ENCODE measurements at places on chromosomes 2 and 18. TPM values are rescaled to one million over a fixed set of nuclear protein-coding genes. Genes with fewer than 3 reads are reported as not detected.

DNA sequence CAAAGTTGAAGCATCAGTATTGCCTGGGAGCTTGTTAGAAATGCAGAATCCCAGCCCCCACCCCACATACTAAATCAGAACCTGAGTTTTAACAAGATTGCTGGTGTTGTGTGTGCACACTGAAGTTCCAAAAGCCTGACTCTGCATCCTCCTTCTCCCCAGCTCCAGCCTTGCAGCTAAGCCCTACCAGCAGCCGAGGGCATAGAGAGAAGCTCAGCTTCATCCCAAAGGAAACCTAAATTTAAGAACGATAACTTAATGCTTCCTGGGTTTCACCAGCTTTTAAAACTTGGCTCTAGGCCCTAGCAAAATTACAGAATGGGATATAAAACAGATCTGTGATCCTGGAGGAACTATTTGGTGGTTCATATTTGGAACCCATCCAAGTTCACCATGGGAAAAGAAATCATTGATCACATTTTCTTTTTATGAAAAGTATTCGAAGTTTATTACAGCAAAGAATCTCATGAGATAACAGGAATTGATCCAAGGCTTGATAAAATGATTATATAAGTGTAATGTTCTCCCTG, 11.1 kb downstream of the SMYD1 start:
- H3K27ac ChIP-seq: no peak overlapping the region
- DNase-seq: no peak
- no peaks in the 10 kb centered on the region for H3K36me3 ChIP-seq
- no peaks in the 10 kb centered on the region for H3K4me1 ChIP-seq
- no peaks in the 10 kb centered on the region for H3K27me3 ChIP-seq

GRCh38 chr2:101469863-101470262, 5.0 kb downstream of the RFX8 start:
- H3K27ac ChIP-seq: no peak overlapping the region
- H3K4me1 ChIP-seq: peaks cover 1% of the 10 kb centered on the region
- H3K27me3 ChIP-seq: peaks cover 10% of the 10 kb centered on the region
- no peaks in the 10 kb centered on the region for H3K36me3 ChIP-seq

DNA sequence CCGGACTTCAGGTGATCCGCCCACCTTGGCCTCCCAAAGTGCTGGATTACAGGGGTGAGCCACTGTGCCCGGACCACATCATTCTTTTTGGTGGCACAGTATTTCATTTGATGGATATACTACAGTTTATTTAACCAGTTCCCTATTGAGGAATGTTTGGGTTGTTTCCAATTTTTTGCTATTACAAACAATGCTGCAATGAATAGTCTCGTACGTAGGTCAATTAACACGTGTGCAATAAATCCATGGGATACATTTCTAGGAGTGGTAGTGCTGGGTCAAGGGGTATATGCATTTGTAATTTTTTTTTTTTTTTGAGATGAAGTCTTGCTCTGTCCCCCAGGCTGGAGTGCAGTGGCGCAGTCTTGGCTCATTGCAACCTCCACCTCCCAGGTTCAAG, 28.4 kb upstream of the XPO1 start:
- DNase-seq: no peak
- H3K27ac ChIP-seq: no peak overlapping the region
- H3K36me3 ChIP-seq: no peaks in the 10 kb centered on the region
- H3K4me3 ChIP-seq: no peak overlapping the region
- H3K27me3 ChIP-seq: no peaks in the 10 kb centered on the region
- no peaks in the 10 kb centered on the region for H3K4me1 ChIP-seq

DNA sequence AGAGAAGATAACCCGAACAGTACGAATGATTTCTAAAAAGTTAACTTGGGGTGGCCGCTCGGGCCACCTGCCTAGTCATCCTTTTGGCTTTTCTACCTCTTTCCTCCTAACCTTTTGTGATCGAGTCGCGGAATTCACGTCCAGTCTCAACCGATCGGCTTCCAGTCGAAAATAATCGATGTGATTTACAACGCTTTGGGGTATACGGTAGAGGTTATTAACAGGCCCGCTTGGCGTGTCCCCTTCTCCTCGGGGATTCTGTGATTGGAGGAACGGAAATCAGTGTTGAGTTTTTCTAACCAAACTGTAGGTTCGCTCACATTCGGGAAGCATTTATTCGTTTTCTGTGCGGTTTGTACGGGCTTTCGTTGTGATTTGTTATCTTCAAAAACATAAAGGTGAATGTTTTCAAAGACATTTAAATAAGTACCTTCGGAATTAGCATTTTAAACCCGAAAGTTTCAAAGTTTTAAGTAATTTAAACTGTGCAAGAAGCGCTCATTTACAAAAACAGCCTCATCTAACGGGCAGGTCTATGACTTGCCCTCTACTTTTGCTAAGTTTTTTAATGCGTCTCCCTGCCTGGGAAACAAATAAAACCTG, 588 bp upstream of the FOXI3 start:
- H3K4me1 ChIP-seq: no peaks in the 10 kb centered on the region
- peaks cover 89% of the 10 kb centered on the region for H3K27me3 ChIP-seq
- no peak overlapping the region for H3K27ac ChIP-seq
- no peaks in the 10 kb centered on the region for H3K36me3 ChIP-seq
- H3K4me3 ChIP-seq: no peak overlapping the region

The ALPG gene
- total RNA-seq: 0.49 TPM

DNA sequence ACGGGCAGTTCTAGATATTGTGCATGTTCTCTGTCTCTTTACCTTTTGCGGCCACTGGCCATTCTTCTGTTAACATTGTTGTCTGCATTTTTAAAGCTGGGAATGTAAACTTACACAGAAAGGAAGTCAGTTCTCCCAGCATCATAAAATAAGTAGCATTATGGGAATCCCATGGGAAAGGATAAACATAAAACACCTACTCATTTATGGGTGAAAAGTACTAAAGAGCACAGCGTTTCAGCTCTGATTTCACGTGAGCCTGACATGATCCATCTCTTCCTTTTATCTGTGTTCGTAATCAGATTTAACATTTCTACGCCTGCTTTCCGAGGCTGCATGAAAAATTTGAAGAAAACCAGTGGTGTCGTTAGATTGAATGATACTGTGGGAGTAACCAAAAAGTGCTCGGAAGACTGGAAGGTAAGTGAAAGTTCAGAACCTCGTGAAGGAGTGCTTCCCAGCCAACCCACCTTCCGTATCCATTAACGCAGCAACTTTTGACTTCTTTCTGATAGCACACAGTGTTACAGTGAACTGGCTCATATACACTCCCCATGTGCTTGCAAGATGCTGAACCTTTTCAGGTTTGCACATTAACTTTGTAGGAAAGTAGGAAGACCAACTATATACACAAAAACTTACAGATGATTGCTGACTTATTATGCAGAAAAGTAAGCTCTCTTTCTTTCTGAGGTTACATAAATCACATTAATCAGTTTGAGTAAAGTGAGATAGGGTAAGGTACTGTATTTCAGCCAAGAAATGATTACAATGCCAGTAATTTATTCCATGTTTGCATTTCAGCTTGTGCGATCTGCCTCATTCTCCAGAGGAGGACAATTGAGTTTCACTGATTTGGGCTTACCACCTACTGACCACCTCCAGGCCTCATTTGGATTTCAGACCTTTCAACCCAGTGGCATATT, 86.5 kb upstream of the TTC39C start:
- no peaks in the 10 kb centered on the region for H3K4me1 ChIP-seq
- no peak for DNase-seq
- no peaks in the 10 kb centered on the region for H3K27me3 ChIP-seq
- H3K36me3 ChIP-seq: peaks cover 4% of the 10 kb centered on the region

The DUSP2 gene
- 4.4 TPM for total RNA-seq

GRCh38 chr2:42360493-42360889, 526 bp downstream of the COX7A2L start:
- DNase-seq: no peak
- peak overlapping the region; percentile 94 for H3K4me3 ChIP-seq
- H3K27me3 ChIP-seq: no peaks in the 10 kb centered on the region
- peak overlapping the region; percentile 96 for H3K27ac ChIP-seq
- H3K4me1 ChIP-seq: peaks cover 16% of the 10 kb centered on the region

DNA sequence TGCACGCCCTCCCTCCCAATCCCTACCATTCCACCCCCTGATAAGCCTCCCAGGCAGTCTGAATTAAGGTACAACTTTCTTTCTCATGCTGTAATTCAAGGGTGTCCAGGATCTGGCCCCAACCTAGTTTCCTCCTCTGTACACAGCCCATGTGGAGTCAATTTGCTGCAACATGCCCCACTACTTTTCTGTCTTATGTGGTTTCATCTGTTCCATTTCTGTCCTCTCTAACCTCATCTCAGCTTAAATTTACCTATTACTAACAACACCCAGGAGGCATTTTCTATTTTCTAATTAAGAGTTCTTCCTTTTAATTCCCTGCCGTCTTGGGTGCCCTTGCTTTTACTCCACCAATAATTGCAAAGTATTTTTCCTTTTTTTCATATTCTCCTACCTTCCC, 10.0 kb downstream of the PPP4R1 start:
- H3K36me3 ChIP-seq: no peaks in the 10 kb centered on the region
- H3K4me1 ChIP-seq: peaks cover 8% of the 10 kb centered on the region
- no peak overlapping the region for H3K4me3 ChIP-seq
- no peak overlapping the region for H3K27ac ChIP-seq

- DNase-seq: no peak
- no peak overlapping the region for H3K4me3 ChIP-seq
- H3K4me1 ChIP-seq: peaks cover 4% of the 10 kb centered on the region
- no peaks in the 10 kb centered on the region for H3K36me3 ChIP-seq
- H3K27me3 ChIP-seq: no peaks in the 10 kb centered on the region
- H3K27ac ChIP-seq: no peak overlapping the region
Measured at GRCh38 chr2:67528320-67528719, 131.2 kb downstream of the ETAA1 start.

DNA sequence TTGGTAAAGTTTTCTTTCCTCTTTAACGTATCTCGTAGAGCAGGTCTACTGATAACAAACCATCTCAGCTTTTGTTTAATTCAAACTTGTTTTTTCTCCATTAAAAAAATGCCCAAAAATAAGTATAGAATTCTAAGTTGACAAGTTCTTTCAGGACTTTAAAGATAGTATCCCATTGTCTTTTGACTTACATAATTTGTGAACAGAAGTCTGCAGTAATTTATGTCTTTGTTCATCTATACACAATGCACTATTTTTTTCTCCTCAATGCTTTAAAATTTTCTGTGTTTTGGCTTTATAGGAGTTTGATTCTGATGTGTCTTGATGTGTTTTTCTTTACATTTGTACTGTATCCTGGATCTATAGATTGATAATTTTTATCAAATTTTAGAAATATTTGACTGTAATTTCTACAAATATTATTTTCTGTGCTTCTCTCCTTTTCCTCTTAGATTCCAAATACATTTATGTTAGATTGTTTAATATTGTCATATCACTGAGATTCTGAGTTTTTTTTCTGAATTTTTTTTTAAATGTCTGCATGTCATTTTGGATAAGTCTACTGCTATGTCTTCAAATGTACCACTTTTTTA, 143.3 kb downstream of the FTCDNL1 start:
- no peaks in the 10 kb centered on the region for H3K4me1 ChIP-seq
- no peaks in the 10 kb centered on the region for H3K27me3 ChIP-seq
- no peak for DNase-seq
- no peak overlapping the region for H3K27ac ChIP-seq

- H3K4me3 ChIP-seq: no peak overlapping the region
- H3K27me3 ChIP-seq: no peaks in the 10 kb centered on the region
- no peak for DNase-seq
- H3K36me3 ChIP-seq: no peaks in the 10 kb centered on the region
Measured at GRCh38 chr2:169093535-169093934, 24.2 kb downstream of the DHRS9 start.

The PUM2 gene
- total RNA-seq: 116 TPM

DNA sequence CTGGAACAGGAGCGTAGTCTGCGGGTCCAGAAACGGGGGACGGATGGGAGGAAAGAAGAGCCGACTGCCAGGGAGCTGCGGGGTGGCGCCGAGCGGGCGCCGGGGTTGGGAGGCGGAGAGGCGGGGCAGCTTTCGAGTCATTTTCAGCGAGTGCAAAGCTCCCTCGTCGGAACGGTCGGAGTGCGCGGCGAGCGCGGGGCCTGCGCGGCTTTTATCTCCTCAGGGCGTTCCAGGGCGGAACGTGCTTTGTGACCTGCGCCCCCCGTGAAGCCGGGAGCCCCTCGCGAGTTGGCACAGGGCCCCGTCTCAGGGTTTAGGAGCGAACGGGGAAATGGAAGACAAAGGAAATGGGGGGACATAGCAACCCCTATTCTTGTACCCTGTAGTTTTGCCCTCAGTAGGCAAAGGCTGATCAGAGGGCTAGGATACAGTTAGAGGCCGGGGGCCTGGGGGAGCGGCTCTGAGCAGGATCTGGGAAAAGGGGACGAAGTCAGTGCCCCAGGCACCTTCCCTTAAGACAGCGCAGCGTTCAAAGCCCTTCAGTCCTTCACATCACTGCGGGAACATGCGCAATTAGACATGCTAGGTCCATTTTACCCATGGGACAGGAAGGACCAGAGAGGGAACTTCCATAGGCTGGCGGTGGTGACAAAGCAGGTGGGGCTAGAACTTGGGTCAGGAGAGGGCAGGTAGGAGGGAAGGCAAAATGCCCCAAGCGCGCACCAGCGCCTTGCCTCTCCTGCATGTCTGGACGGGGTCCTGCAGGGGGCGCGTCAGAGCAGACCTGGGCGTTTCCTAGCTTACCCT, 60.1 kb upstream of the IL1RL1 start:
- peak overlapping the region; percentile 32 for H3K4me3 ChIP-seq
- no peaks in the 10 kb centered on the region for H3K27me3 ChIP-seq
- no peaks in the 10 kb centered on the region for H3K36me3 ChIP-seq
- H3K27ac ChIP-seq: no peak overlapping the region

The WNT10A gene
- total RNA-seq: 0.90 TPM

The DCC gene
- total RNA-seq: 7.1 TPM

DNA sequence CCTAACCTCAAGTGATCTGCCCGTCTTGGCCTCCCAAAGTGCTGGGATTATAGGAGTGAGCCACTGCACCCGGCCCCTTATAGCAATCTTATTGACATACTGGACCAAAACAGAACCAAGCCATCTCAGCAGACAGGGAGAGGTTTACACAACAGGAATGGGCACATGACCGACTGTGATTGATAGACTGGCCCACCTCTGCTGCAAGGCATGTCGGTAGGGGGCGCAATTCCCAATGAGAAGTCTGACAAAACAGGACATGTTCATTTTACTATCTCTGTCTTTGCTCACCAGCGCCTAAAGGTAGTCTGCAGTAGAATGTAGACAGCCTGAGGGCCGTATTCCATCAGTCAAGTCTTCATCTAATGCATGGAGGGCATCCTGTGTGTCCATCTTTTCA, 2.0 kb downstream of the LYPD6B start:
- H3K4me1 ChIP-seq: no peaks in the 10 kb centered on the region
- no peak overlapping the region for H3K27ac ChIP-seq
- no peaks in the 10 kb centered on the region for H3K36me3 ChIP-seq
- H3K27me3 ChIP-seq: peaks cover 27% of the 10 kb centered on the region
- no peak for DNase-seq
- H3K4me3 ChIP-seq: no peak overlapping the region

The POTEJ gene
- not detected for total RNA-seq

- peaks cover 11% of the 10 kb centered on the region for H3K4me1 ChIP-seq
- H3K27me3 ChIP-seq: peaks cover 18% of the 10 kb centered on the region
- no peaks in the 10 kb centered on the region for H3K36me3 ChIP-seq
Measured at GRCh38 chr18:5630057-5630899, 86.5 kb upstream of the EPB41L3 start.

- H3K27me3 ChIP-seq: no peaks in the 10 kb centered on the region
- H3K27ac ChIP-seq: no peak overlapping the region
- no peak overlapping the region for H3K4me3 ChIP-seq
- peak; percentile 21 for DNase-seq
Measured at GRCh38 chr2:109726379-109727270, 67.5 kb upstream of the RGPD5 start.

- no peak overlapping the region for H3K27ac ChIP-seq
- H3K4me3 ChIP-seq: no peak overlapping the region
- H3K4me1 ChIP-seq: no peaks in the 10 kb centered on the region
Measured at GRCh38 chr2:227038550-227039189, 125.3 kb downstream of the COL4A4 start.
